B cell (primary cell): ENCODE measurements at places on chromosomes 3 and 15. TPM values are rescaled to one million over a fixed set of nuclear protein-coding genes. Genes with fewer than 3 reads are reported as not detected.

CCDC54 gene
- total RNA-seq: not detected in 2 replicates

RARRES1 gene
- total RNA-seq: not detected in 2 replicates

TTLL13 gene
- total RNA-seq: 0.22 and 0.42 TPM in 2 replicates

SH3GL3 gene
- not detected in 2 replicates for total RNA-seq

SMCO1 gene
- not detected in 2 replicates for total RNA-seq

NRG4 gene
- total RNA-seq: 0.37 TPM in 1 of 2 replicates, not detected in the other

SPATA12 gene
- not detected in 2 replicates for total RNA-seq

IMPG2 gene
- total RNA-seq: 0.44 and 0.53 TPM in 2 replicates

KBTBD12 gene
- total RNA-seq: 0.22 and 0.24 TPM in 2 replicates

ALDH1A2 gene
- total RNA-seq: not detected in 2 replicates

GOLGA8S gene
- 0.12 TPM in 1 of 2 replicates, not detected in the other for total RNA-seq

DNA sequence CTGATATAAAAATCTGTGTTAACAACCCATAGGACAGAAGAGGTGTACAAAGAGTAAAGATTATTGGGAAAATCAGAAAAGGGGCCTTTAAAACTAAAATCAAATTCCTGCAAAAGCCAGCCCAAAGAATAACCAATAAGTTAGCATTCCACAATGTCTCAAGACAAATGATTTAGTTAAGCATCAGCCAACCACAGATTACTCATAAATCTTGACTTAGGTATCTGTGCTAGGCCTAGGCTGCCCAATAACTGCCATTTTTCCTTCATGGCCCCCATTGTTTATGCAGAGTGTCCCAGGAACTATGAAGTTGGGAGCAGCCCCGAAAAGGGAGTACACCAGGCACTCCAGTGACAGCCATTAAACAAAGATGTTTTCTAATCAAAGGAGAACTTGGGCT, 7.4 kb downstream of the TRANK1 start:
- H3K4me3 ChIP-seq: no peak overlapping the region
- H3K36me3 ChIP-seq: no peaks in the 10 kb centered on the region
- DNase-seq: no peak
- H3K4me1 ChIP-seq: no peaks in the 10 kb centered on the region
- H3K27ac ChIP-seq: no peak overlapping the region
- no peaks in the 10 kb centered on the region for H3K27me3 ChIP-seq

DNA sequence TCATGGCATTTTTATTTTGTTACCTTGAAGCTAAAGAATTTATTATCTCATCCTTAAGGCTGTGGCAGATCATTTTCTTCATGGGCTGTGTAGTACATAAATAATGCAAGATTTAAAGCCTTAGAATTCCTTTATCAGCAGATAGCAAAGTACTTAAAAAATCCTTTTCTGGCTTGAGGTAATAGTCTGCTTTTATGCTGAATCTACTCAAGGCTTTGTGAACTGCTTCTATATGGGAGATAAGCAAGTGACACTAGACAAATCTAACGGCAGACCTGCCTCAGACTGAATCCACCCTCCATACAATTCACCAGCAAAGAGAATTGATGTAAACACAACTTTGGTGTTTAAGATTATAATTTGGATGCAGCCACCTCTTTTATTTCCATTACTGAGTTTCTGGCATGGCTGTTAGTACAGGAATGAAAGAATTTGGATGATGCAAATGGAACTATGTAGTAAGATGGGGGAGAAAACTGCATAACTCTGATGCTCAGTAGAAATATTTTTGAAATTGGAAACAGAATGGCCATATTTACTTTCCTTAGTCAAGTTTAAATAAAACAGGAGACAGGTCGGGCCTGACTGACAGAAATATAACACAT, 1121.5 kb downstream of the NAALADL2 start:
- H3K27ac ChIP-seq: no peak overlapping the region
- H3K36me3 ChIP-seq: no peaks in the 10 kb centered on the region
- H3K27me3 ChIP-seq: no peaks in the 10 kb centered on the region
- no peaks in the 10 kb centered on the region for H3K4me1 ChIP-seq

DNA sequence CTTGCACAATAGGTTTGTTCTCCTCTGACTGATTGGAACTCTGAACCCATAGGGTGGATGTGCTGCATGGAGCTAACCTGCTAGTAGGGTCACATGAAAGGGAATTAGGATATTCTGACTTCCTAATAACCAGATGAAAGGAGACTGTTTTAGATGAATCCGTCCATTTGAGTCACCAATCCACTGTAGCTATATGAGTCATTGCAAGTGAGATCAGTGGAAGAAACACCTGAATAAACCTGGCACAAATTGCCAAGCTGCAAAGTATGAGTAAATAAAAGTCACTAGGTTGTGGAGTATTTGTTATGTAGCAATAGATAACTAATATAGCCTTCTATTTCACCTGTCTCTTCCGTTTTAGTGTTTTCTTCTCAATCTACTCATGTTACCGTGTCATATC, 584.4 kb downstream of the PDCD6IP start:
- no peak overlapping the region for H3K4me3 ChIP-seq
- H3K36me3 ChIP-seq: no peaks in the 10 kb centered on the region
- H3K4me1 ChIP-seq: no peaks in the 10 kb centered on the region
- no peak for DNase-seq
- H3K27ac ChIP-seq: no peak overlapping the region

- no peaks in the 10 kb centered on the region for H3K36me3 ChIP-seq
- no peak overlapping the region for H3K27ac ChIP-seq
- DNase-seq: no peak
- no peaks in the 10 kb centered on the region for H3K27me3 ChIP-seq
- no peak overlapping the region for H3K4me3 ChIP-seq
Measured at GRCh38 chr15:101026656-101027272, 107.6 kb downstream of the LRRK1 start.

- DNase-seq: no peak
- H3K4me3 ChIP-seq: no peak overlapping the region
- no peaks in the 10 kb centered on the region for H3K27me3 ChIP-seq
- peaks cover 13% of the 10 kb centered on the region for H3K4me1 ChIP-seq
- no peak overlapping the region for H3K27ac ChIP-seq
Measured at GRCh38 chr15:43251871-43252250, 14.9 kb downstream of the TGM5 start.

GRCh38 chr3:46093966-46094365, 66.7 kb upstream of the XCR1 start:
- no peaks in the 10 kb centered on the region for H3K36me3 ChIP-seq
- no peak overlapping the region for H3K27ac ChIP-seq
- H3K4me1 ChIP-seq: peaks cover 99% of the 10 kb centered on the region
- H3K27me3 ChIP-seq: no peaks in the 10 kb centered on the region
- no peak overlapping the region for H3K4me3 ChIP-seq

GRCh38 chr15:100216182-100216581, 125.6 kb downstream of the ADAMTS17 start:
- no peak overlapping the region for H3K4me3 ChIP-seq
- H3K27ac ChIP-seq: no peak overlapping the region
- H3K36me3 ChIP-seq: no peaks in the 10 kb centered on the region
- no peaks in the 10 kb centered on the region for H3K27me3 ChIP-seq
- no peaks in the 10 kb centered on the region for H3K4me1 ChIP-seq

DNA sequence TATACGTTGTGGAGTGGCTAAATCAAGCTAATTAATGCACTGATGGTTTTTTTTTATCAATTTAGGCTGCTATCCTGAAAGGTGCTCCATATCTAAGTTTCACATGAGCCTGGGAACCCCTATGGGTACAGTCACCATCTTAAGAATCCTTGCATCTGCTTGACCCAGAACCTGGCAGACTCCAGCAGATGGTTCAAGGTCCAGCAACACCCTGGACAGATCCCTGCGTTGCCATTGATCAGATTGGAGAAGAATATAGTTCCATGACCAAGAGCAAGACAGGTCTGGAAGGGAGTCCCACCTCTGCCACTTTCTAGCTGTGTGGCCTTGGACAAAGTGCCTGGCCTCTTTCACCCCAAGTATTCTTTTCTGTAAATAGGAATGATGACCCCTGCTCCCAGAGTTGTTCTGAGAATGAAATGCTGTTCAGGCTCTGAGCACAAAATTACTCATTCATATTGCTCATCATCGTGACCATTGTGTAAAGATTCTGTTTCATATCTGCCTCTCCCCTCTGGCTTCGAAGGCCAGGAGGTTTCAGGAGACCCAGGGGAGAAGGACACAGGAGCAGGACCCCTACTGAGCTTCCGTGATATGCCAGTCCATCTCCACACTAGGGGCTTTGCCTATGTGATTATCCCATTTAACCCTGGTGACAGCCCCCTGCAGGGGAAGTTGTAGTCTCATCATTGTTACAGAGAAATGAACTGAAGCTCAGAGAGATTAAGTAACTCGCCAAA, 30.0 kb upstream of the TSEN2 start:
- no peak for DNase-seq
- H3K36me3 ChIP-seq: no peaks in the 10 kb centered on the region
- H3K27ac ChIP-seq: no peak overlapping the region

DNA sequence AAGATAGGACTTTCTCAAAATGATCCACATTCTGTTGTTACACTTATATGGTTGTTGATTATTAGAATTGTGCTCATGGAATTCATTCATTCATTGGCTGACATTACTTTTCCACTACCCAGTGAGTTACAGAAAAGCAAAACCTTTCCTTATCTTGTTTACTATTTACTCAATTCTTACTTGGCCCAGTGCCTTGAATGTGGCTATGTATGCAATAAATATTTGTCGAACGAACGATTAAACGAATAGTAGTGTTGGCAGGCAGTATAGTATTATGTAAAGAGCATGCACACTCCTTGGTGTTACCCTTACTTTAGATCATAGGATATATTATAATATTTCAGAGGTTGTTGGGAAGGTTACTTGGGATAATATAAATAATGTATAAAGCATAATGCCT, 31.0 kb downstream of the CTDSPL2 start:
- no peak overlapping the region for H3K4me3 ChIP-seq
- H3K27me3 ChIP-seq: no peaks in the 10 kb centered on the region
- no peak for DNase-seq
- peaks cover 7% of the 10 kb centered on the region for H3K36me3 ChIP-seq

DNA sequence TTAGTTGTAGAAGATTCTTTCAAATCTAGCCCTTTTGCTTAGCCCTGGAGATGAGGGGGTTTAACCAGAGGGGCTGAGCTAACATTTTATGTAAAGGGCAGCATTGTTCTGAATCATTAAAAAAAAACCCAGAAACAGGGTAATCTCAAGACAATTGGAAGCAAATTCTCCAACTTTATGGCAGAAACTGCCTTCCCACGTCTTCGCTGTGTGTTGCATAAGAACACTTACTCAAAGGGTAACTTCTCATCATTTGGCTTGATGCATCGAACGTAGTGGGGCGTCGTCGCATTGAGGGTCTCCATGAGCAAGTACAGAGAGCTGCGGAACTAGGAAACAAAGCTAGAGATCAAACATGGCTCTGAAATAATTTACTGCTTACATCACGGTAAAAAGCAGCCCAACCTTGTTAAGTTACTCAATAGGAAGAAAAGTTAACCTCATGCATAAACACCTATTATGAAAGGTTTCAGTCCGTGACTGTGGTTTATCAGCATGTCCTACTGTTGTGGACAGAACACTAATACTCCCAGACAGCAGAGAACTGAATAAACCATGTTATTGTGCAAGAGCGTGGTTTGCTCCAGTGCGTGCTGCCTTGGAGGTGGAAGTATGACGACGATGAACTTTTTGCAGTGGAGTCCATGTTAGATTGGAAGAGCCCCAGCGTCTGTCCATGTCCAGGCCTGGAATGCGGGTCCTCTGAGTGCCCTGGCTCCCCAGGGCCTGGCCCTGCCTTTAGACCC, 48.7 kb downstream of the MYO5C start:
- peaks cover 14% of the 10 kb centered on the region for H3K4me1 ChIP-seq
- H3K36me3 ChIP-seq: no peaks in the 10 kb centered on the region
- no peak for DNase-seq
- H3K27me3 ChIP-seq: no peaks in the 10 kb centered on the region

DNA sequence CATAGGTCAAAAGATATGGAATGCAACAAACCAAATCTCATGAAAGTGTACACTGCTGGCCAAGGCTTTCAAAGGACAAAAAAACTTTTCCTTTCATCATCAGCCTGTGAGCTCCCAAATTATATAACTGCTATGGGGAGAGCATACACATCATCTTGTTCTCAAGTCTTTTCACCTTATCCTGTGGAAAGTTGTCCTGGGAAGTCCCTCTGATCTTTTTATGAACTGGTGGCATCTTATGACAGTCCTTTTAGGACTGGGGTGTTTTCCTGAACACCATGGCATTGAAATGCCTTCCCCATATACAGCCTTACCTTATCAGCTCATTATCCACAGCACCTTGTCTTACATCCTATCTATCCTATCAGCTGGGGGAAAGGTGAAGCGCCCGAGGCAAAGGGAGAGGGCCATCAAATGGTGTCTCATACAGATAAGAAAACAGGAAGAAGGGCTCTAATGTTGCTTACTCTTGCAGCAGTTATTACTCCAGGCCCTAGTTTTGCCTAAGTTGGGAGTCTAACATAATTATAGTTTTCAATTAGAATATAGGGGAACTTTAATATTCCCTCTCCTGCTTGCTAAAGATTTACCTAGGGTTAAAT, 61.5 kb upstream of the GOLIM4 start:
- no peak overlapping the region for H3K27ac ChIP-seq
- no peak overlapping the region for H3K4me3 ChIP-seq
- no peak for DNase-seq
- no peaks in the 10 kb centered on the region for H3K4me1 ChIP-seq
- no peaks in the 10 kb centered on the region for H3K36me3 ChIP-seq
- peaks cover 4% of the 10 kb centered on the region for H3K27me3 ChIP-seq

- DNase-seq: no peak
- H3K27me3 ChIP-seq: no peaks in the 10 kb centered on the region
- H3K4me1 ChIP-seq: no peaks in the 10 kb centered on the region
- H3K27ac ChIP-seq: no peak overlapping the region
- H3K36me3 ChIP-seq: no peaks in the 10 kb centered on the region
Measured at GRCh38 chr3:8480699-8481098, 20.9 kb upstream of the LMCD1 start.

DNA sequence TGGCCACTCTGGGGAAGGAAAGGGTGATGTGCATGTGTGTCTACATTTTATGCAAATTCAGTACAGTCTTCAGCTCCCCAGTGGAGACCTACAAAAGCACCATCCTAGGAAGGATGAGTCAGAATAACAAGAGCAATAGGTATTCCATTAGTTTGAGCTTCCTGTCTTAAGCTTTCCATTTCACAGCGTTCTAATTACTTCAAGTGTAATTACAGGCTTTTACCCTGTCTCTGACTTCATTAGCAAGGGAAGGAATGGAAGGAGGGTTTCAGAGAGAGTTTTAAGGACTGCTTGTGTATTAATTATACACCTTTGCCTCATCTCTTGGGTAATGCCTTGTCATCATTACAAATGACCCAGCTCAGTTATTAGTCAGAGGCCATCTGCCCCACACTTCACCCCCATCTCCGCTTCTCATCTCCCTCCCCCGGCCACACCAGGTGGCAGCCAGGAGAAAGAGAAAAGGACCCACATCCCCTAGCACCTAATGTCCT, 202.8 kb upstream of the MRPL3 start:
- H3K4me1 ChIP-seq: no peaks in the 10 kb centered on the region
- H3K36me3 ChIP-seq: no peaks in the 10 kb centered on the region
- no peak for DNase-seq

- H3K27ac ChIP-seq: peak overlapping the region; percentile 87
- peaks cover 71% of the 10 kb centered on the region for H3K4me1 ChIP-seq
- DNase-seq: peak; percentile 63
- no peaks in the 10 kb centered on the region for H3K27me3 ChIP-seq
- no peak overlapping the region for H3K4me3 ChIP-seq
- no peaks in the 10 kb centered on the region for H3K36me3 ChIP-seq
Measured at GRCh38 chr3:16379838-16380237, 114.8 kb downstream of the OXNAD1 start.
